ENCODE measurements at places on chromosomes 2 and 18.

GRCh38 chr18:49169037-49169521, 218.3 kb upstream of the SMAD7 start:
- no peak for DNase-seq

GRCh38 chr2:96150007-96150640, 4.9 kb upstream of the DUSP2 start:
- DNase-seq, result no peak

DNA sequence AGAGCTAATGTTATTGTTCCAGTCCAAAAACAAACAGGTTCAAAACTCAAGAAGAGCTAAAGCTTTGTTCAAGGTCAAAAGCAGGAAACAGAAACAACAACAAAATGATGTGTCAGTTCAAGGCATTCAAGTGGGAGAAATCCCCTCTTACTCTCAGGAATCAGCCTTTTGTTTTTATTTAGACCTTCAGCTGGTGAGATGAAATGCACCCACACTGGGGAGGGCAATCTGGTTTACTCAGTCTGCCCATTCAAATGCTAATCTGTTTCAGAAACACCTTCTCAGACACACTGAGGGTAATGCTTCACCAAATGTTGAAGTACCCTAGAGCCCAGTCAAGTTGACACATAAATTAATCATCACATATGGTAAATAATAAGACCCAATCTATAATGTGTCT, 150.6 kb downstream of the TMX3 start:
- DNase-seq, result no peak

GRCh38 chr18:46732801-46733200, 24.1 kb downstream of the ST8SIA5 start:
- no peak for DNase-seq

GRCh38 chr2:175755169-175755568, 246.9 kb downstream of the LNPK start:
- DNase-seq, result no peak

DNA sequence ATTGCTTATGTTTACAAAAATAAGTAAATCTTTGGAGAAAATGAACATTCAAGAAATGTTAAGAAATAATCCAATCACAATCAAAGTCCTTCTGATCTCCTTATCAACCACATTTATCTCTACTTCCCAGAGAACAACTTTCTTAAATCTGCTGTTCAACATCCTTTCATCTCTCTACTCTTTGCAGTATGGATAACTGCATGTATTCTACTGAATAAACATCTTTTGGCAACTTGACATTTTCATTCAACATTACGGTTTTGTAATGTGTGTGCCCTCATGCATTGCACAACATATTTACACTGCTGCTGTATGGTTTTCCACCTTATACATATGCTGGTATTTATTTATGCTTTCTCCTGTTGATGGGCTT, 9.2 kb downstream of the CMPK2 start:
- DNase-seq, result no peak

DNA sequence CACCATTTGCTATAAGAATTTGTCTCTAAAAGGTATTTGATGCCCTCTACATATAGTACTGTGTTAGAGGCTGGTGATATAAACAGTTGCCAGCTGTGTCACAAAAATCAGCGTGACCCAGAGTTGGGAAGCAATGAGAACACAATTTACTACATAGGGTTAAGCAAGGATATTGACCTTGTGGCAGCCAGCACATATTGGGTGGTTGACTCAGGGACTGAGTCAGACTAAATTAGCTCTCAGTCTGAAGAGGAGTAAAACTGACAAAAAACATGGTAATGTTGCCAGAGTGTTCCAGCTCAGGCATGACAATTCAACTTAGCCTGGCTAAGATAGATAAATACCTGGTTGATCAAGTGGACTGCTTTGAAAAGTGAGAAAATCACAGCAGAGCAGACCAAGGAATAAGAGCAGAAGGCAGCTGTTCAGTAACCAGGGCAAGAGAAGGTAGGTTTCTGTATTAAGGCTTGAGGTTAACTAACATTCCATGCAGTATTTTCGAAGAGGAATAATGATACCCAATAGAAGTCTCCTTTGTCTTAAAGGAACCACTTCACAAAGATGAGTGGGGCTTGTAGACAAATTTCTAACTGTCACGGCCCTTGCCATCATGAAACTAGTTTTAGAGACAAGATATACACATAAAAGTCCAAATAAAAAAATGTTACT, 108.2 kb upstream of the ERBB4 start:
- no peak for DNase-seq
